Stimulated activated naive CD8-positive, alpha-beta T cell treated with anti-CD3 and anti-CD28 coated beads, Interleukin-15, amount 100 ng/mL, for 72 hours (primary cell): ENCODE measurements at places on chromosomes 13 and 19.

DNA sequence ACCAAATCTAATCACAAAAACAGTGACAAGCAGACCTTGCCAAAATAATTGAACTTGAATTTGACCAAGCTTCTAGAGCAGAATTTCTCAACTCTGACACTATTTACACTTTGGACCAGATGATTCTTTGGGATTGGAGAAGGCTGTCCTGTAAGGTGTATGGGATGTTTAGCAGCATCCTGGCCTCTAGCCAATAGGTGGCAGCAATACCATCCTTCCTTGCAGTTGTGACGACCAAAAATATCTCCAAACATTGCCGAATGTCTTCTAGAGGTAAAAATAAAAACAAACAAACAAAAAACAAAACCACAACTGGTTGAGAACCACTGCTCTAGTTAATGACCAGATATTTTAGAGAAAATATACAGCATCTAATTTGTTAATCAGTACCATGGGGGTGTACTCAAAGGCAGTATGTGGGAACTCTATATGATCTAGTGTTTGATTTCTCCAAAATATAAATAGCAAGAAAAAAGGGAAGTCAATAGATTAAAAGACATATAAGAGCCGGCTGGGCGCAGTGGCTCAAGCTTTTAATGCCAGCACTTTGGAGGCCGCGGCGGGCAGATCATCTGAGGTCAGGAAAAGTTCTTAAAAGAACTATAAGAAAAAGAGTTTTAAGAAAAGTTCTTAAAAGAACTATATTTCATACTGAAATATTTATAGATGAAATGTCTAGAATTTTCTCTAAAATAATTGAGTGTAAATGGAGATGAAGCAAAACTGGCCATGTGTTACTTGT lies 60.9 kb upstream of the ZNF527 start:
- DNase-seq = no peak

GRCh38 chr19:38255383-38256014 lies 675 bp downstream of the PPP1R14A start:
- no peak for DNase-seq

DNA sequence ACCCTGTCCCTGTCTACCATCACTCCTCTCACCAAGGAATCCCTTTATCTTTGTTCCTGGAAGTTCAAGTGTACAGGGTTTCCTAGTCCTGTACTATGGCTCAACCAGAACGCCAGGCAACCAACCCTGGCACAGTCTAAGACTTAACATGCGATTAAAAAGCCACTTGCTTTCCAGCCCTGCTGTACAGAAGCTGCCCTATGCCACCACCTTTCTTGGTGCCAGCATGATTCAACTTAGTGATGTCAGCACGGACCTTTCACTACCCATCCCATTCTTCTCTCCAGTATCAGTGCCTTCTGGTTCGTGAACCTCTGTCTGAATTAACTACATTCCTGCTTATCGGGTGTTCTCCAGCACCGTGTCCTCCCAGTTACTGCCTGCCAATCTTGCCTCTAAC lies 151.1 kb downstream of the KLF12 start:
- no peak for DNase-seq

DNA sequence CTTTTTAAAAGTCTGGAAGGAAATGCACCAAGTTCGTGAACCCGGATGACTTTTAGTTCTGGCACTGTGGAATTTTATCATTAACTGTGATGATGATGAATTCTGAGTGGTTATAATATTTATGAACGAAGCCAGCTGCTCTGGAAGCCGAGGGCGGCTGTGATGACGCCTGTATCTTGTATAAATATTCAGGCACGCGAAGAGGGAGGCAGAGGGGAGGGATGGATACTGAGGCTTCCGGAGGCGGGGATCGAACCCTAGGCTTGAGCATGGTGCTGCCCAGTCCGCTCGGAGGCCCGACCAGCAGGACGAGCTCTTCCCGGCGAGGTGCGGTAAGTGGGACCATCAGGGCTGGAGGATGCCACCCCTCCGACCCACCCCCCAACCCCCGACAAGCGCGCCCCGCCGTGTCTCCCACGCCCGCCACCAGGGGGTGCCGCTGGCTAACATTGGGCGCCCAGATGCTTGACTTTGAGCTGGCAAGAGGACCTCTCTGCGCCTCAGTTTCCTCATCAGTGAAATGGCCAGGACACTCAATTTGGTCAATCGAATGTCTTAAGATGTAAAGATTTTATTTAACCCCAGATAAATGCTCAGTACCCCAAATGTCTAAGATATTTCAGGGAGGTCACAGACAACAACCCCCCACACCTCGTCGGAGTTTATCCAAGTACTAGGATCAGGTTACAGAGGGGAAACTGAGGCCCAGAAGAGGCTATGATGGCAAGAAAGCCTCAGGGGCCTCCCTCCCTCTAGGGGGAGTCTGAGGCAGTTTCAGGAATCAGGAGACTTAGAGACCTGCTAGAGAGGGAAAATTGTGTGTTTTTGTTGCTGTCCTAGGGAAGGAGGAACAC lies 4.5 kb upstream of the RAB3A start:
- DNase-seq = peak; percentile 50

DNA sequence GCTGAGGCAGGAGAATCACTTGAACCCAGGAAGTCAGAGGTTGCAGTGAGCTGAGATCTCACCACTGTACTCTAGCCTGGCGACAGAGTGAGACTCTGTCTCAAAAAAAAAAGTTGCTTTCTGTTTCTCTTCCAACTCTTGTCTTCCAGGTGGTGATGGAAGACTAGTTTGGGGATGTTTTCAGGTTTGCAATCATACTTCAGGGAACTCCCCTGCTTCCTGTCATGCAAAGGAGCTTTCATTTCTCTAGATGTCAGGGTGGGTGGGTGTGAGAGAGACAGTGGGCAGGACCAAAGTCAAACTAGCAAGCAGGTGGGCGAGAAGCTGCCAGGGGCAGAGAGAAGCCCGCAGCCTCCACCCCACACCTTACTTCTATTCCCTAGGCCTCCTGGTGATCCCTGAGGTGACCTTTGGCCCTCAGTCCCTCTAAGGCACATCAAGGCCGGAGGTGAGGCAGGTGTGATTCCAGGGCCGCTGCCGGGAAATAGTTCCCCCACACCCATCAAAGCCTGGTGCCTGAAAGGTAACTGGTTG lies 25.7 kb downstream of the CCNE1 start:
- DNase-seq = peak; percentile 69

DNA sequence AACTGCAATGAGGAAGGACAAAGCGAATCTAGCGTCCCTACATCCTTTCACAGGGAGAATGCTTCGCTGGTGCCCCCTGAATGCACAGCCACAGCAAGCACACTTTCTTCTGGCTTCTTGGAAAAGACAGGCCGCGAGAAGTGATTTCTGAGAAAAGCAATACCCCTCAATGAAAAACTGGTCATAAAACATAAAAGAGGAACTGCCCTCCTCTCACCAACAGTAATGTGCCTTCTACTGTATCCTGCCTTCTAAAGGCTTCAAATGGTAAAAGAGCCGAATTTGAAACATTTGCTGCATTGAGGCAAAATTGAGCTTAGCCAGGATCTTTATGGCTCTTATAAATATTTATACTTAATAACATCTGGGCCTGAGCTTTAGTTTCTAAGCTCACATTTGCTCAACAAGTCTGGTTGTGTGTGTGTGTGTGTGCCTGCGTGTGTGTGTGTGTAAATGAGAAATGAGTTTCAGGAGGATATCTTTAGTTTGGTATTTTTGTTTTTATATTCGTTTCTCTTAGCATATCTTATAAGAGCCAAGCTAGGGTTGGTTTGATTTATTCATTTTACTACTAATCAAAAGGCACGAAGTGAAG lies 246.1 kb upstream of the MAB21L1 start:
- no peak for DNase-seq
